ENCODE measurements at places on chromosomes 4 and X.

- DNase-seq = no peak
Measured at GRCh38 chr4:149923736-149924135, 108.1 kb upstream of the IQCM start.

- DNase-seq = no peak
Measured at GRCh38 chrX:45815441-45815840, 614.8 kb upstream of the DIPK2B start.

- no peak for DNase-seq
Measured at GRCh38 chrX:153726286-153727122, 1.8 kb downstream of the ABCD1 start.

GRCh38 chrX:34058005-34058404 lies 74.1 kb downstream of the FAM47A start:
- DNase-seq = no peak

DNA sequence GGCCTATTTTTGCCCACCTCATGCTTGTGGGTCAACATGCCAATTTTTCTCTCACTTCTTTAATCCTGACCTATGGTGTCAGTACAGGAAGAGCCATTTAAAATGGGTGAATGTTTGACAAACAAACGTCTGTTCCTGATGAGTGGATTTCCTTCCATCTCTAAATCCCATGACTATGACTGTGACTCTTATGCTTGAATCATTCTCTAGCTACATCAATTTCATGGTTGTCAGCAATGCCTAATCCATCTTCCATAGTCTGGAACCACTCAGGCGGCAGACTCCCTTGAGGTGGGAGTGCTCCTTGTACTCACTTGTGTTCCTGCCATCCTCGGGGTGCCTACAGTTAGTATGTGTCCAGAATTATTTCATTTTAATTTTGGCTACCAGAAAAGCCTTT lies 194.9 kb upstream of the RPS6KA3 start:
- DNase-seq = no peak

DNA sequence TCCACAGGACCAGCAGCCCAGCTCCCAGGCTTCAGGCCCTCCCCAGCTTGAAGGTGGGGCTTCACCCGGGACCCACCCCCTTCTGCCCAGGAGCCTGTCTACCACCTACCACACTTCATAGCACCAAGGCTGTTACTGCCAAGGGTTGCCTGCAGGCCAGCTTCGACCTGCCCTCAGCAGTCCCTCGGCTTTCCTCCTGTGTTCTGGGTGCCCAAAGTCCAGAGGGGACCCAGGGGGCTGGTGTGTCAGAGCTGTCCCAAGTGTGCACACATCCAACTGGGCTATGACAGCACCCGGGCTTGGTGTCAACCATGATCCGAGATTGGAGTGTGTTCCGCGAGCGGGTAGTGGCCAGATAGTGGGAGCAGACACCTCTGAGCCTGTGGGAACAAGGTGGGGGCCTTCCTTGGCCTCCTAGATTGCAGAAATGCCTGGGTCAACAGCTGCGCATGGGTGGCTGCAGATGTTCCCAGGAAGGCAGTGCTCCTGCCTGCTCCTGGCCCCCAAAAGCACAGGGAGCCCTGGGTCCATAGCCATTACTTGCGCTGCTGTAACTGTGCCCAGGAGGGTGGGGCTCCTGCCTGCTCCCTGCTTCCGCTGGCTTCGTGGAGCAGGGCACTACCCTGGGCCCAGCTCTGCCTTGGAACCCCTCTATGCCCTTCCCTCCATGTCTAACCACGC lies 16.8 kb downstream of the SULT1B1 start:
- DNase-seq = no peak

GRCh38 chr4:132275583-132276121 lies 873.4 kb upstream of the PCDH10 start:
- no peak for DNase-seq
